ENCODE measurements at places on chromosomes 4 and X. TPM values are rescaled to one million over a fixed set of nuclear protein-coding genes. Genes with fewer than 3 reads are reported as not detected.

Gene SSX4B
- total RNA-seq: not detected

Gene CXCL11
- total RNA-seq: not detected

Gene CFAP97
- 59.3 TPM for total RNA-seq

Gene SLITRK4
- total RNA-seq: not detected

Gene RHOH
- total RNA-seq: 107 TPM

Gene ING2
- total RNA-seq: 13.5 TPM

Gene ASB11
- not detected for total RNA-seq

Gene MAGEA8
- total RNA-seq: not detected

Gene ARMCX1
- total RNA-seq: 0.14 TPM

DNA sequence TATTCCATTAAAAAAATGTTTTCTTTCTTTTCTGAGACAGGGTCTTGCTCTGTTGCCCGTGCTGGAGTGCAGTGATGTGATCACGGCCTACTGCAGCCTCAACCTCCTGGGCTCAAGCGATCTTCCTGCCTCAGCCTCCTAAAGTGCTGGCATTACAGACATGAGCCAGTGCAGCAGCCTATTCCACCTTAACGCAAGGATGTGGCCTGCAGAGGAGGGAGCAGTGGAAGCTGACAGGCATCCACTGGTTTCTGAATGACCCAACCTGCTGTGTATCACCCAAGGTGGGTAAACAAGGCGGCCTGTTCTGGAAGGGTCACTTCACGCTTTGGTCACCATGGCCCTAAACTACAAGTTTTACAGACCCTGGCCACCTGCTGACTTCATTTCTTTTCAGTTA, 60.8 kb downstream of the ACOX3 start:
- no peaks in the 10 kb centered on the region for H3K36me3 ChIP-seq
- H3K27ac ChIP-seq: no peak overlapping the region
- DNase-seq: no peak
- no peaks in the 10 kb centered on the region for H3K4me1 ChIP-seq
- no peak overlapping the region for H3K4me3 ChIP-seq

DNA sequence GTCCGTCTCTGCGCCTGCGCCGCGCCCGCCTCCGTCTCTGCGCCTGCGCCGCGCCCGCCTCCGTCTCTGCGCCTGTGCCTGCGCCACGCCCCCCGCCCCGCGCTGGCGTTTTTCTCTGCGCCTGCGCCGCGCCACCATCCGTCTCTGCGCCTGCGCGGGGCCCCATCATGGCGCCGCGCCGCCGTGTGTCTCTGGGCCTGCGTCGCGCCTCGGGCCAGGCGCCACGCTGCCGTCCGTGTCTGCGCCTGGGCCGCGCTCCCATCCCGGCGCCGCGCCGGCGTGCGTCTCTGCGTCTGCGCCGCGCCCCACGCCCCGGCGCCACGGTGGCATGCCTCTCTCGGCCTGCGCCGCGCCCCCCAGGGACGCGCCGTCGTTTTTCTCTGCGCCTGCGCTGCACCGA, 51.8 kb upstream of the DUX4 start:
- no peak for DNase-seq
- H3K27ac ChIP-seq: no peak overlapping the region
- H3K4me3 ChIP-seq: no peak overlapping the region
- no peaks in the 10 kb centered on the region for H3K4me1 ChIP-seq

DNA sequence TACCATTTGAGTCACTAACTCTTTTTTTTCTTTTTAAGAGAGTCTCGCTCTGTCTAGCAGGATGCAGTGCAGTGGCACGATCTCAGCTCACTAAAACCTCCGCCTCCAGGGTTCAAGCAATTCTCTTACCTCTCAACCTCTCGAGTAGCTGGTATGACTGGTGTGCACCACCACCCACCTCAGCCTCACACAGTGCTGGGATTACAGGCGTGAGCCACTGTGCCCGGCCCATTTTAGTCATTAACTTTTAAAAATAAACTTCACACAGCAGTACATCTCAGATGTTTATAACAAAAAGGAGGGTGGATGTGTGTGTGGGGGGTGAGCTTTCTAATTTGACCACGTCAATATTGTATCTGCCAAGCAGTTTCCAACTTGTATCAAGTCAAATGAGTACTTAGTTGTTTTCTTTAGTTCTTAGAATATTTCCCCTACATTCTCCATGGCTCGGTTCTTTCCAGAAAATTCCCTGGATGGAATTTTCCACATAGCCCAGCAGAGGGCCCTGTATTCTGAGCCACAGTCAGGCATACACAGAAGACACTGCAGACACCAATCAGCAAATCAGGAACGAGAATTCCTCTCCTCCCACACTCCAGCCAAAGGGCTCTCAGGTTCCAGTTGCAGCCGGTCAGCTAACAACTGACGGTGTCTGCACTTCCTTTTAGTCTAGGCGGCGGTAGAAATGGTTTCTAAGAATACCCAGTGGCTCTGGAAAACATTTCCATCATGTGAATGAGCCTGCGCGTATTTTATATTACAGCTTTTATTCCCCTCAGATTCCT, 20.1 kb upstream of the ARAF start:
- DNase-seq: no peak
- H3K27me3 ChIP-seq: no peaks in the 10 kb centered on the region
- H3K36me3 ChIP-seq: no peaks in the 10 kb centered on the region
- no peak overlapping the region for H3K4me3 ChIP-seq

- no peaks in the 10 kb centered on the region for H3K36me3 ChIP-seq
- H3K27ac ChIP-seq: no peak overlapping the region
- DNase-seq: no peak
- H3K4me3 ChIP-seq: no peak overlapping the region
- H3K27me3 ChIP-seq: no peaks in the 10 kb centered on the region
- no peaks in the 10 kb centered on the region for H3K4me1 ChIP-seq
These were observed 125.8 kb upstream of the SLC7A11 start for GRCh38 chr4:138367942-138368341.

DNA sequence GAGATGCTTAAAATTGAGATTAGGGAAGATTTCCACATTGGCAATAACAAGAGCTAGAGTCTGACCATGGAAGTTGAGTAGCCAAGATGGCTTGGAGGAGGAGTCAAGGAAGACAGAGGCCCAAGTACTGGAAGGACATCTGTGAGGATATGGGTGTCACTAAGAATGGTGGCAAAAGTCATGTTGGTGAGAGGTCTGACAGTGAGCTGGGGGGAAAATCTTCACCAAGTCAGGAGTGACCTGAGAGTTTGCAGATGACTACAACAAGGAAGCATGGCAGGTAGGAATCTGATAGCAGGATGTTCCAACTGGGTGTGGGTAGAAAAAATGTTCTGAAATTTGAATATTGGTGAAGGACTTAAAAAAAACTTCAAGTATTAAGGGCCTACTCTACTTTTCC, 103.3 kb downstream of the SHROOM3 start:
- H3K4me3 ChIP-seq: no peak overlapping the region
- DNase-seq: no peak
- H3K4me1 ChIP-seq: no peaks in the 10 kb centered on the region
- H3K36me3 ChIP-seq: no peaks in the 10 kb centered on the region
- peaks cover 4% of the 10 kb centered on the region for H3K27me3 ChIP-seq

- peaks cover 43% of the 10 kb centered on the region for H3K4me1 ChIP-seq
- H3K4me3 ChIP-seq: peak overlapping the region; percentile 98
- H3K27ac ChIP-seq: peak overlapping the region; percentile 98
- DNase-seq: peak; percentile 79
These were observed 1.2 kb upstream of the CD40LG start for GRCh38 chrX:136646602-136647239.

DNA sequence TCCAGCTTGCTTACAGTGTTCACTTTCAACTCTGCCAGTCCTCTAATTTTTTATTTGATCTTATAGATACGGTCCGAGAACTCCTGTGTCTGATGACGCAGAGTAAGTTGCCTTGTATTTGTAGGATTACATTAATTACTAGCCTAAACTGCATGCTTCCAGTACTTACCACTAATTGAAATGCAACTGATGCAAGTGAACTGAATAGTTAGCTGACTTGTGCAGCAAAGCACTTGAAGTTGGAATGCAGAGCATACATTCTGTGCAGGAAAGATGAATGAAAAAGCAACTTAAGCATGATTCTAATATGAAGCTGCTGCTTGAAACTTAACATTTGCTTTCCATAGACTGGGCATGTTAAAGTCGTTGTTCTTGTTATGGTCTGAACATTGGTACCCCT, 100.9 kb downstream of the LIMCH1 start:
- H3K27me3 ChIP-seq: peaks cover 17% of the 10 kb centered on the region
- no peak overlapping the region for H3K4me3 ChIP-seq
- no peaks in the 10 kb centered on the region for H3K36me3 ChIP-seq
- H3K27ac ChIP-seq: no peak overlapping the region
- DNase-seq: no peak

- no peak overlapping the region for H3K4me3 ChIP-seq
- no peak overlapping the region for H3K27ac ChIP-seq
- peaks cover 4% of the 10 kb centered on the region for H3K4me1 ChIP-seq
- H3K27me3 ChIP-seq: no peaks in the 10 kb centered on the region
These were observed 69.5 kb downstream of the DHX15 start for GRCh38 chr4:24514808-24515207.

- no peak overlapping the region for H3K4me3 ChIP-seq
- no peaks in the 10 kb centered on the region for H3K4me1 ChIP-seq
- no peaks in the 10 kb centered on the region for H3K36me3 ChIP-seq
- H3K27ac ChIP-seq: no peak overlapping the region
- no peaks in the 10 kb centered on the region for H3K27me3 ChIP-seq
These were observed 170.9 kb downstream of the APBB2 start for GRCh38 chr4:41043465-41043864.

GRCh38 chrX:24203072-24203808, 53.7 kb downstream of the ZFX start:
- H3K27me3 ChIP-seq: no peaks in the 10 kb centered on the region
- H3K36me3 ChIP-seq: peaks cover 23% of the 10 kb centered on the region
- H3K4me1 ChIP-seq: peaks cover 28% of the 10 kb centered on the region
- DNase-seq: no peak

DNA sequence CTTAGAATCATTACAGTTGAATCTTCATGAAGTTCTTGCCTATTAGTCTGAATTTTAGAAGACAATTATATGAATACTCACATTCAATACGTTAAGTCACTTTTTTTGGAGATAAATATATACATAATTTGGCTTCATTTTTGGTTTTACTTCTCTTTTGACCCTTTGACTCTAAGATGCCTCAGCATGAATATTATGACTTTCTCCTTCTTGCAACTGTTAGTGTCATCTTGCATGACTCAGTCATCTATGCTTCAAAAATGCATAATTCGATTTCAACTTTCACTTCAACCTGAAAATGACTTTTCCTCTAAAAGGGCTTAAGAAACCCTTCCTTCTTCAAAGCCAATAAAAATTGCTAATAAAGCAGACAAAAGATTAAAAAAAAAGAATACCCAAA, 1427.5 kb downstream of the ADGRL3 start:
- no peaks in the 10 kb centered on the region for H3K36me3 ChIP-seq
- H3K27ac ChIP-seq: no peak overlapping the region
- no peaks in the 10 kb centered on the region for H3K27me3 ChIP-seq
- H3K4me1 ChIP-seq: no peaks in the 10 kb centered on the region
- H3K4me3 ChIP-seq: no peak overlapping the region

DNA sequence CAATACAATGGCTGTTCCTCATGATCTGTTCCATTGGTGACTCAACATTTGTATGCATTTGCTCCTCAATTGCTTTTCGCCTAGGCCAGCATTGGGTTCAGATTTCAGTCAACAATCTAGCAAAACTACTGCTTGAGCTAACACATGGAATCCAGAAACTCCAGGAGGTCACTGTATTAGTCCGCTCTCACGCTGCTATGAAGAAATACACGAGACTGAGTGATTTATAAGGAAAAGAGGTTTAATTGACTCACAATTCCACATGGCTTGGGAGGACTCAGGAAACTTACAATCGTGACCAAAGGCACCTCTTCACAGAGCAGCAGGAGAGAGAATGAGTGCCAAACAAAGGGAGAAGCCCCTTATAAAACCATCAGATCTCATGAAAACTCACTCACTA, 67.1 kb downstream of the RXFP1 start:
- no peak overlapping the region for H3K27ac ChIP-seq
- H3K36me3 ChIP-seq: no peaks in the 10 kb centered on the region
- peak; percentile 40 for DNase-seq
- H3K4me3 ChIP-seq: no peak overlapping the region

DNA sequence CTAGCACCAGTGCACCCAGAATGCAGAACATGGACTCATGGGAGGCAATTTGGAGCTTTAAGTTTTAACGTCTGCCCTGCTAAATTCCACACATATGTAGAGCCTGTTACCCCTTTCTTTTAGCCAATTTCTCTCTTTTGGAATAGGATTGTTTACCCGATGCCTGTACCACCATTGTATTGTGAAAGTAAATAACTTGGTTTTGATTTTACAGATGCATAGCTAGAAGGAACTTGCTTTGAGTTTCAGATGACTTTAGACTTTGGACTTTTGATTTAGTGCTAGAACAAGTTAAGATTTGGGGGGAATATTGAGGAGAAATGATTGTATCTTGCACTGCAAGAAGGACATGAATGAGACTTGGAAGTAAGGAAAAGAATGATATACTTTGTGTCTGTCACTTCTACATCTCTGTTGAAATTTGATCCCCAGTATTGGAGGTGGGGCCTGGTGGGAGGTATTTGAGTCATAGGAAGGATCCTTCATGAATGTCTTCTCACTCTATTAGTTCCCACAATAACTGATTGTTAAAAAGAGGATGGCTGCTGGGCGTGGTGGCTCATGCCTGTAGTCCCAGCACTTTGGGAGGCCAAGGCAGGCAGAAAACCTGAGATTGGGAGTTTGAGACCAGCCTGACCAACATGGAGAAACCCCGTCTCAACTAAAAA, 794.8 kb upstream of the LCORL start:
- H3K27me3 ChIP-seq: no peaks in the 10 kb centered on the region
- no peaks in the 10 kb centered on the region for H3K36me3 ChIP-seq
- no peaks in the 10 kb centered on the region for H3K4me1 ChIP-seq
- H3K27ac ChIP-seq: no peak overlapping the region
- H3K4me3 ChIP-seq: no peak overlapping the region

GRCh38 chr4:78667764-78668163, 108.4 kb upstream of the BMP2K start:
- no peak overlapping the region for H3K27ac ChIP-seq
- DNase-seq: no peak
- no peaks in the 10 kb centered on the region for H3K36me3 ChIP-seq
- H3K4me1 ChIP-seq: peaks cover 29% of the 10 kb centered on the region
- no peak overlapping the region for H3K4me3 ChIP-seq
- H3K27me3 ChIP-seq: peaks cover 1% of the 10 kb centered on the region

- H3K27ac ChIP-seq: no peak overlapping the region
- H3K4me3 ChIP-seq: no peak overlapping the region
- H3K27me3 ChIP-seq: no peaks in the 10 kb centered on the region
- no peaks in the 10 kb centered on the region for H3K4me1 ChIP-seq
These were observed 122.5 kb upstream of the IL15 start for GRCh38 chr4:141513866-141514265.

Data from activated CD4-positive, alpha-beta T cell treated with anti-CD3 and anti-CD28 coated beads, Interleukin-2, amount 10 ng/mL, durations not matched to agents 24 days and 14 days (primary cell).